ENCODE measurements at places on chromosomes 13 and 19.

DNA sequence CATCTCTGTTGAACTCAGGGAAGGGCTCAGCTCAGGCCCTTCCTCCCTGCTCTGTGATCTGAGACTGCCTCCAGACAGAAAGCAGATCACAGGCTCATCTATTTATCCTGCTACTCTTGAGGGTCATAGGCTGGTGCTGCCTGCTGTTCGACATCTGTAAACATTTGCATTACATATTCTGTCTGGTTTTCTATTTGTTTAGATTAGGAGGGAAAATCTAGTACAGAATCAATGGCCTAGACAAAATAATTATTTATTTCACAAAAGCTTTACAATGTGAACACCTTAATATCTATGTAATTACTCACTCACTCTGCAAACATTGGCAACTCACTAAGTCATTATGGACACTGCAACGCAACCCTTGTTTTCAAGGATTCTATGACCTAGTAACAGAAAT lies 43.0 kb downstream of the CEP89 start:
- DNase-seq = no peak

DNA sequence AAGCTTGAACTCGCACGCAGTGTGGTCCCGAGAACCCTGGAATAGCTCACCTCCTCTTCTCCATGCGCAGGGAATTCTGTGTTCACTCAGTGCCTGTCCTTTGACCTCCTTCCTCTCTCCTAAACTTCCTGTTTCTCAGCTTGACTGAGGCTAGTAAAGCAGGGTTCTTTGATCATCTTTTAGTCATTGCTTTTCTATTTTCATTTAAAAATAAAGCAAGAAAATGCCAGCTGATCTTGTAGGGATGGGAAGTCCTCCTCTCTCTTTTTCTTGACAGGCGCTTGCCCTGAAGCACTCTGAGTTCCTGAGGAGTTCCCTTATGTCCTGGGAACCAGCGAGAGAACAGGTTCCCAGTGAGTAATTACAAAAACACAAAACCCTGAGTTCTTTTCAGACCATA lies 62.8 kb downstream of the ARHGEF7 start:
- no peak for DNase-seq

DNA sequence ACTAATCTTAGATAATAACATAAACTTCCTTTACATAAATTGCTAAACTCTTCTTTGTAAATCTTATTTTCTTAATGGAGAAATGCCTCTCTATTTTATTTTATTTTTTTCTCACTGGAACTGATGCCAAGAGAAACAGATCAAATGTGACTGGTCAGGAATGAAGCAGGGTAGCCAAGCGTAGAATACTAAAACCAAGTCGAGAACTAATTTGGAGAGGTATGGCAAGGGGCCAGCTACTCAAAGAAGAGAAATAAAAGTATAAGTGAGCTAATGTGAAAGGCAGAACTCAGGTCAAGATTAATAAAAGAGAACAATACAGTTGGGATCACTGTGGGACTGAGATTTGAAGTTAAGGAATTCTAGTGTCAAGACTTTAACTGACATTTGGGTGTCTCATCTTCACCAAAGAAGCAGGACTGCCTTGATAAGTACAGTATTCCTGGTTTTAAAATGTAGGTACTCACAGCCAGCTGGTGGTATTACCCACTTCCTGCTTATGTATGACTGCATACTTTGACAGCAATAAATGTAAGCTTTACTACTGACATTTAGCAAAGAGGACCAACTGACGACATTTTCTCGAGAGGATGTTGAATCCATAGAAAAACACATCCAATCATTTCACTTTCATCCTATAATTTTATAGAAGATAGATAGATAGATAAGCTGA lies 1192.2 kb downstream of the EFNB2 start:
- DNase-seq = no peak

DNA sequence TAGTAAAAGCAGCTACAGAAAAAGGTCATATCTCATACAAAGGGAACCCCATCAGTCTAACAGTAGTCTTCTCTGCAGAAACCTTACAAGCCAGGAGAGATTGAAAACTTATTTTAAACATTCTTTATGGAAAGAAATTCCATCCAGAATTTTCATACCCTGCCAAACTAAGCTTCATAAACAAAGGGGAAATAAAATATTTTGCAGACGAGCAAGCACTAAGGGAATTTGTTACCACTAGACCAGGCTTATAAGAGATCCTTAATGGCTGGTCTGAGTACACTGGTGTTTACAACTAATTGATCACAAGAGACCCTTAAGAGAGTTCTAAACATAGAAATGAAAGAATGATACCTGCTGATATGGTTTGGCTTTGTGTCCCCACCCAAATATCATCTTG lies 128.6 kb upstream of the TNFSF11 start:
- no peak for DNase-seq

DNA sequence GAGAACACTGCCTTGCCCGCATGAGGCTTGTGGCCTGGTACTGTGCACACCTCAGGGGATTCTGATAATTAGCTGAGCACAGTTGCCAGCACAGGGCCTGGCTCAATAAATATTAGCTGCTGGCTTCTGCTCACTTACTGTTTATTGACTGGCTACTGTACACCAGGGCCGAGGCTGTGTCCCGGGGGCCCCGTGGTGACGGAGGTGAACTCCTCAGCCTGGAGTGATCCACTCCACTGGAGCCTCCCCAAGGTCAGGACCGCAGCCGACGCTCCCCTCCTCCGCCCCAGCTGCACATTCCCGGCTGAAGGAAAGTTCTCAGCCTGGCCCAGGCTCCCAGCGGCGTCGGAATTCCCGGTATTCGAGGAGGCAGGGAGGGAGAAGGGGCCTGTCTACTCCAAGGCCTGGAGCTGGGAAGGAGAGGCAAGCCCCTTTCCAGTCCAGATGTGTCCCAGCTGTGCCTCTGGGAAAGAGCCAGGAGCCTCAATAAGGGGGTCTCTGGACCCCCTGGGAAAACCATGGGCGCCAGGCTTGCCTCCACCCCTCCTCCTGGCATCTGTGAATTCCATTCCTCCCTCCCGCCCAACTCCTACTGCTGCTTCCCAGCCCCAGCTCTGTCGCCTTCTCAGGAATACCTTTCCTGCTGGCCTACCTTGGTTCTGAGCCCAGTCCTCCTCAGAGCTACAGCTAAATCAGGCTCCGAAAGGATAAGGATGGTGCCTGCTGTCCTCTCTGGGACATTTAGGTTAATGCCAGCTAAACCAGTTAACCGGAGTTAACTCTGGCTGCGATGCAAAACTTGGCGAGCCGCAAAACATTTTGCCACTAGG lies 7.3 kb downstream of the RPS16 start:
- no peak for DNase-seq

DNA sequence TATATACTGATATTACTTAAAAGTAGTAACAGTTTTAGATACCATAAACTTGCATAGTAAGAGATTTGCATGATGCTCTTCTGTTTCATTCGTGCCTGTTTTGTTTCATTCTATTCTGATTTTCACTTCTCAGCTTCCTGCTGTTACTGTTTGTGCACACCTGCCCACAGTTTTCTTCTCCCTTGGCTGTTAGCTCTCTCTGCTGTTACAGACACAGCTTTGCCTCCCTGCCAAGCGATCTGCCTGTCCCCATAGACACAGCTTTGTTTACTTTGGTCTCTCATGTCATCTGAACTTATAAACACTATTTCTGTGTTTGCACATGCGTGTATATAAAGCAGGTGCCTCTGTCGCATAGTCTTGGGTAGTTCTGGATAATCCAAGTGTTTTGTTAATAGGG lies 21.4 kb upstream of the UPF3A start:
- DNase-seq = no peak

GRCh38 chr13:38775085-38775484 lies 88.2 kb downstream of the FREM2 start:
- DNase-seq = no peak

DNA sequence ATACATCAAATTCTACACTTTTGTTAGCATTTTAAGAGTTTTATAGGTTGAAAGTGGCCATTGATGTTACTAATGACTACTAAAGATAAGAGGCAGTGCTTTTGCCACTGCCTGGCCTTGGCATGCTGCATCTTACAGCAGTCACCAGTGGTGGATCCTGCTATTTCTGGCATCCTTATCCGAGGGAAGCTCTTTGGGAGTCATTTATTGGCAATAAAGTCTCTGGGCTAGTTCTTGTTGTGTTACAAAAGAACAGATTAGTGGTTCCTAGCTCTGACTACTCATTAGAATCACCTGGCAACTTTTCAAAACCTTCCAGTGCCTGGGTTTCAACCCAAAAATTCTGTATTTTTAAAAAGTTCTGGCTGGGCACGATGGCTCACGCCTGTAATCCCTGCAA lies 94.5 kb downstream of the ZMYM2 start:
- DNase-seq = no peak

DNA sequence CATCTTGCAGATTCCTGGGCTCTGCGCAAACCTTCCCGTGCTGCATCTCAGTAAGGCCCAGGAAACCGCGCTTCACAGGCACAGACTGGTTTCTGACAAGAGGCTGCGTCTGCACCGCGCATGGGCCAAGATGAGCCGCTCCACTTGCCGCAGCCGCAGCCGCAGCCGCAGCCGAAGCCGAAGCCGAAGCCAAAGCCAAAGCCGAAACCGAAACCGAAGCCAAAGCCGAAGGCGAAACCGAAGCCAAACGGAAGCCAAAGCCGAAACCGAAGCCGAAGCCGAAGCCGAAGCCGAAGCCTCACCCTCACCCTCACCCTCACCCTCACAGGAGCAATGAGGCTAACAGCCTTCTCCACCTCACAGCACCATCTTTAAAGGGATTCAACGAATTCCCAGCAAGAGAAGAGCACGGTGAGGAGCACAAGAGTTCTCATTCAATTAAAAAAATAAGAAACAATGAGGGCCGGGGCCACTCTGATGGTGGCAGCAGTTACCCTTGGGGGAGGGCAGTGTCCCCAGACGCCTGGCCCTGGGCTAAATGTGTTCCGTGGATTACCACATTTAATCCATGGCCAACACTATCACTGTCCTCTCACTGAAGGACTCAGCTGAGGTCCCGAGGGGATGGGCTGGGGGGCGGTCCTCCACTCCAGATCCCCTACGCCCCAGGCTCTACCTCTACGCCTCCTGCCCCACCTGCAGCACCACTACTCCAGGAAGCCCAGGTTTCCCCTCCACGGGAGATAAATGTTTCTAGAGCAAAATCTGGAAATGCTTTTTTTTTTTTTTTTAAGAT lies 29.1 kb downstream of the ZNF787 start:
- no peak for DNase-seq

GRCh38 chr19:55451163-55451964 lies 8.3 kb upstream of the SHISA7 start:
- no peak for DNase-seq

DNA sequence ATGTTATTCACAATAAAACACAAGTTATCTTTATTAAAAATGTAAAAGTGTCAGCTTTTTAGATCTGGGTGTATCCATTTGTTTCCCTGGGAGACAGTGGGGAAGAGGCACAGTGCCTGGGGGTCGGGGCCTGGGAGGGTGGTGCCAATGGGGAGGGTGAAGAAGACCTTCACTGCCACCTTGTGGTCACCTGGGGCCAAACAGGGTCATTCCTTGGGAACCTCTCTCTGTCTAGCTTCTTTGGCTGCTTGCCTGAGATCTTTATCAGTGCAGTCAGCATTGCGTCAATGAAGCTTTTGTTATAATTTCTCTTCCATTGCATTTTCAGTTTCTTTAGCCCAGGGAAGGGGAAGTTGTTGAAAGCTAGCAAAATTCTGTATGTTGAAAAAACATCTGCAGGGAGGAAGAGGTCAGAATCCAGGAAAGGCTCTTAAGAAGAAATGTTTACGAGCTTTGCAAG lies 39.1 kb downstream of the PCDH8 start:
- peak; percentile 34 for DNase-seq
